ENCODE measurements at places on chromosomes 16 and 17.
A peak's percentile ranks its signal among the peaks of the same experiment; 100 is the strongest.

- no peak for DNase-seq
Observed at GRCh38 chr16:72033437-72033836, 20.9 kb upstream of the HP start.

DNA sequence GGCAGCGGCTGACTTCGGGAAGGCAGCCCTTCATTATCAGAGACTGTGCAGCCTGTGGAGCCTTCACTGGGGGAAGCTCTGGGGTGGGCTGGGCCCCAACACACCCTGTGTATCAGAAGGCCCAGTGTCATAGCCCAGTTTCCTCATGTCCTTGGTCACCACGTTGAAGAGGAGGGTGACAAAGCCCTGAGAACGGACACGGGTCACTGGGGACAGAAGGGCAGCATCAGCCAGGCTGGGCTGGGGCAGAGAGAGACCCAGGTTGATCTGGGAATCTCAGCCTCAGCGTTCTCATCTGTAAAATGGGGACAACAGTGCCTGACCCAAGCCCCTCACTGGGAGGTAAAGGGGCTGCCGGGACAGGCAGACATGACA lies 19.3 kb downstream of the B9D1 start:
- no peak for DNase-seq

DNA sequence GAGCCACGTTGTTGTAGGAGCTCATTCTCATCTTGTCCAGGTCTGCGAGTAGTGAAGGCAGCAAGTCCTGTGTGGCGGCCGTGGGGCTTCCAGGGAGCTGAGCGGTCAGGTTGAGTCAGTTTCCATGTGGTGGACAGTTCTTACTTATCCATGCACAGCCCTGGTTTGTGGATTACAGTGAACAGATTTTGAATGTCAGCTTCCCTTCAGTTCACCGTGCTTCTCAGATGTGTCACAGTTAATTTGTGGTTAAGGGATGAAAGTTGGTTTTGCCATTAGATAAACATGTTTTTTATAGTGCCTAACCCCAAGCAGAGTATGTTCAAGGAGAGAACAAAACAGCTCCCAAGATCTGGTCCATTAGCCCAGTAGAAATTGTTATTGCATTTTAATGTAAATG lies 103.1 kb downstream of the RPTOR start:
- DNase-seq = no peak

DNA sequence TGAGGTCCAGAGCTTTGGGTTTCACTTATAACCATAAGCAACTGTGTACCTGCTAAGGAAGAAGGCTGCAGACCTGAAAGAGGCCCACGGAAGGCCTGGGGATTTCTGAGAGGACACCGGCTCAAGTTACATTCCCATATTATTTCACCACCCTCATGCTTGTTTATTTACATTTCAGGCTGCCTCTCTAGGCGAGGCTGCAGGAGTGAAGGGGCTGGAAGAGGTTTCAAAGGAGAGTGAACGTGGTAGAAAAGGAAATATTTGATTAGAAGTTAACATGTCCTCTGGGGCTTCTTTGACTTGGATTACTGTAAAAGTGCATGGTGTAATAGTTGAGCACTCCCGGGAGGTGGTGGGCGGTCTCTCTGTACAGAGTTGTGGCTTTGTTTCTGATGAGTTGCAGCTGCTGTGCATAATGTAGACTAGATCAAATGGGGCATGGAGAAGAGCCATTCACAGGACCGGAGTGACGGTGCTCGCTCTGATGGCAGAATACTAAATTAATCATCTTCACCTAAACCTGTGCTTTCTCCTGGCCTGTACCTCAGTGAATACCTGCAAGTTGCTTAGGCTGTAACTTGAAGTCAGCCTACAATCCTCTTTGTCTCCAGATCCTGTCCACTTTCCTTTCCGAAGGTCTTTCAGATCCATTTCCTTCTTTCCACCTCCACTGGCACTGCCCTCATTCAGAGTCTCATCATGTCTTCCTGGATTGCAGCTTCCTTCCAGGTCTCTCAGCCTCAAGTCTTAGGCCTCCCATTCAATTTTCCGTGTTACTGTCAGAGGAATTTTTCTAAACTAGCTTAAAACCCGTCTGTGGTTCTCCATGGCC lies 1.9 kb upstream of the CPD start:
- DNase-seq = peak; percentile 75

DNA sequence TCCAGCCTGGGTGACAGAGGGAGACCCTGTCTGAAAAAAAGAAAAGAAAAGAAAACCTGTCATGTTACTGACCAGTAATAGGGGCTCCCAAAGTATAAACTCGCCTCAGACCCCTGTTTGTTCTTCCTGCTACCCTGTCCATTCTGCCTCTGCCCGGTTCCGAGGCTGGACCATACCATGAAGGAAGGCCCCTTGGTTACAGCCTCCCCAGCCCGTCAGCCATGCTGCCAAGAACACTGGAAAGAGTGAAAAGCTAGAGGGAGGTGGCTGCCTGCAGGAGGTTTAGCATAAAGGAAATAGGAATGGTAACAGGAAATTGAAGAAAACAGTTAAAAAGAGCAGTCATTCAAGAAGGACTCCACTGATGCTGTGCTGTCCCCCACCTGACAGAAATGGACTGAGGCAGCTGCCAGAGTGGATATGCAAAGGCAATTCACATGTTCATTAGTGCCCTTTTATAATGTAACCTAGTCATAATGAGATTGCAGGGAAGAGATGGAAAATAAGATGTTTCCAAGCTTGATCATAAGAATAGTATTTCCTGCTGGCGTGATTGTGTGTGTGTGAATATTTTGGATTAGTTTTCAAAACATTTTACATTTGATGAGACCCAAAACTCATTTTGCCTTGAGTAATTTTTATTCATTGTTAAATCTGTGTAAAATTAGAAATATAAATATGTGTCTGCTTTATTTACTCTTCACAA lies 102.6 kb downstream of the GOSR1 start:
- DNase-seq = no peak

Measured in COR-L47 (cell line).